ENCODE measurements at places on chromosomes 3 and 15.

GRCh38 chr3:171862993-171863521 lies 19.9 kb downstream of the TMEM212 start:
- DNase-seq: no peak

DNA sequence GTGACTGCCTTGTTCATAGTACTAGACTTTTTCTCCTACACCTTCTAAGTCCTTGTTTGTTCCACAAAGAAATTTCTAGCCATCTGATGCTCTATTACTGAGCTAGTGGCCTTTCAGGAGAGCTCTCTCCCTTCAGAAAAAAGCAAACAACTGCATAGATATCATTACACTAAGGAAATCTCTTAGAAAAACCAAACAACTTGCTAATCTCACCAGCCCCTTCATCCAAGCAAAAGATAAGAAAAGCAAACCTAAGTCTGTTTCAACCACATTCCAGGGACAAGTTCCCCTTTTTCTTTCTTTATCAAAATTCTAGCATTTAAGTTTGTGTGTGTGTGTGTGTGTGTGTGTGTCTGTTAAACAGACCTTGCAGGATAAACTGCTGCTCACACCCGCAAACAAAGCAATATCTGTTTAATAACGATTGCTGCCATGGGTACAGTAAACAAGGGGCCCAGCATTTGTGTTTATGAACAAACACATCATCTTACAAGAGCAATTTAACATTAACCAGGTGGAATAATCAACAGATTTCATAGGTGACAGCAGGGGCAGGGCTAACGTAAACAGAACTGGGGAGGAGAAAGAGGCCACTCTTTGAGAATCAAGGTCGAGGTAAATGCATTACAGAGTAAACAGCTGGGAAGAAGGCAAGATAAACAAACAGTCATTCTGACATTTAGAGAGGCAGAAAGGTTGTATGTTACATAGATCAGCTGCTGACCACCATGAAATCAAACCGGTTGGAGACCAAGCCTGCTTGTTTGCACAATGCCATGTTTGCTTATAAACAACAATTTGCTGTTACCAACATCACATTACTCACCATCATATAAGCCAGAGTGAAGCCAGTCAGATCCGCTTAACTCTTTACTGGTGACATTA lies 375.1 kb downstream of the FOXP1 start:
- DNase-seq: peak; percentile 76

- DNase-seq: no peak
These were observed 229.5 kb downstream of the NR1D2 start for GRCh38 chr3:24174614-24175013.

- no peak for DNase-seq
These were observed 1.7 kb upstream of the C3orf33 start for GRCh38 chr3:155807823-155808222.

GRCh38 chr15:60594071-60594470 lies 115.1 kb upstream of the ICE2 start:
- DNase-seq: no peak

GRCh38 chr15:35427091-35427490 lies 118.9 kb downstream of the DPH6 start:
- no peak for DNase-seq

DNA sequence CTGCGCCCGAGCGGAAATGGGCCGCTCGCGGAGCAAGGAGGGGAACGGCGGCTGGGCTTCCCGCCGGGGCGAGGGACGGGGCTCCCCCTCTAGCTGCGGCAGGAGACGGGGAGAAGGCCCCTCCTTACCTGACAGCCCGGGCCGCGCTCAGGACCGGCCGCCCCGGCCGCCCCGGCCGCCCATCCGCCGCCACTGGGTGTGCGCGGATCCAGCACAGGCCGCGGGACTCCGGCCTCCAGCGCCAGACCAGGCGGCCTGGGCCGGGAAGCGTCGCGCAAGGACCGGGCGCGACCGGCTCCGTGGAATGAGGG lies 296 bp downstream of the TPRA1 start:
- DNase-seq: no peak

DNA sequence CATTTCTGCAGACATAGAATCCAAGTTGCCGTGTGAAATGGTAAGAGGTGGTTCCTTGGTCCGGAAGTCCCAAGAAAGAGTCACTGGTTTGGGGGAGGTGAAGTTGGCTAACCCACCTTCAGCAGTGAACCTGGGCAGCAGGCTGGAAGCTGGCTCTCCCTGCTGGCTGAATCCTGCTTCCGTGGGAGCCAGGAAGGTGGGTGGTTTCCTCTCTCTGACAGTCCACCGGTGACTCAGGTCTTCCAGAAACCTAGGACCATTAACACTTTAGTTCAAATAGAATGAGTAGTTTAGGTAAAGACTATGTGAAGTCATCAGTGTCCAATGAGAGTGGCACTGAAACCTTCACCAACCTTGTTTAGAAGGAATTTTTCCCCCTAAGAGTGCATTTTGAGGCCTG lies 87.4 kb upstream of the CACNA2D3 start:
- no peak for DNase-seq

- DNase-seq: no peak
These were observed 7.9 kb downstream of the PCLAF start for GRCh38 chr15:64373360-64373759.

DNA sequence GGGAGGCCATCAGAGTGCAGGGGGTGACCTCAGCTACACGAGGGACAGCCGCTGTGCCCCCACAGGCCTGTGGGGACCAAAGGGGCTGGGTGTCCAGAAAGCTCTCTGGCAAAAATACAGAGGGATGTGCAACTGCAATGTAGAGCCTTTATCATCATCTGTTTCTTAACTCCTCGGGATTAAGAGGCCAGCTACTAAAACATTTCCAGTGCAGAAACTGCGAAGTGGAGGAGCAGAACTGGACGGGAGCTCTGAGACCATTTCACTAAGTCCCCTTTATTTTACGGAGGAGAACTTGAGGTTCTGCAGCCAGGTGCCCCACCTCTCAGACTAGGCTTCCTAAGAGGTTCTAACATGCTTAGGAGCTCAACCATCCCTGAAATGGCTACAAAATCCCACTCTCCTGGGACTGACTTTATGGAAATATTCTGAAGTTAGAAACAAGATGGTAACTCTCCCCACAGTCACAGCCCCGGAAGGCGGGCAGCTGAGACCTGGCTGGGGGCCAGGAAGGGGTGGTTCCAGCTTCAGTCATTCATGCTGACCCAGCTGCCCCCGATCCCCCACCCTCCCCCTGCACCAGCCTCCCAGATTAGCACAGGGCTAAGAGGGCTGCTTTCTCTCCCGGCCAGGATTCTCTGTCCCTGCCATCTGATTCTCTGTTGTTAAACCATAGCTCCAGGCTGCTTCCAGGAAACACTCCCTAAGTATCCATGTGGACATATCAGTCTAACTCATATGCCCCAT lies 40.3 kb downstream of the UMPS start:
- no peak for DNase-seq

DNA sequence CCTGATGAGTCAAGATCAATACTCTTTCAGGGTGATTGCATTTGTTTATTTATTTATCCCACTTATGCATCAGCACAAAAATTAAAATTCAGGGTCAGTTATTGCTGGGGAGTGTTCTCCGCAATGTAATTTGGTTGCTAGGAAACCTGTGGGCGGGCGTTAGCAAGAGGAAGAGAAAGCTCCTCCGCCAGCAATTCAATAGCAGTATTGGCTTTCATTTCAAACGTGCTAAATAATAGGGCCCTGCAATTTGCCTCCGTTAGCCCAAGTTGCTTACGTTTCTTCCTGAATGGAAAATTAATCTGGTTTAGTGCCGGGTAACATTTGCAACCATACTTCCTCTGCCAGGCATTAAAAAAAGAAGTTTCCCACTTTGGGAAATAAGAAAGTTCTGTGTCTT lies 35.5 kb upstream of the PLCL2 start:
- DNase-seq: no peak

GRCh38 chr15:93189561-93189960 lies 100.5 kb upstream of the RGMA start:
- no peak for DNase-seq

DNA sequence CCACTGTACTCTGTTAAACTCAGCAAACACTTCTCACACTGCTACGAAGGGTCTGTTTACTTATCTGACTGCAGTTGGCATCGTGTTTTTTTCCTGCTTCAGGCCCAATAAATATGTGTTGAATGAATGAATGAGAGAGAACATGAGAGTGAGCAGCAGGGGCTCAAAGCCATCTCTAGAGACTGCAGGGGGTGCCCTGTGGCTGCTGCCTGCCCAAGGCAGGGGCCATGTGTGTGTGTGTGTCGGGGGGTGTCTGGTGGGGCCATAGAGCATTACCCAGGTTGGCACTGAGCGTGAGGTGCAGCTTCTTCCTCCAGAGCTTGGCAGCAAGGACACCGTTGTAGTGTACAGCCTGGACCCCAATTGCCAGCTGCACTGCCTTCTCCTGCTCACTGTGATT lies 14.8 kb downstream of the EPB42 start:
- DNase-seq: no peak

DNA sequence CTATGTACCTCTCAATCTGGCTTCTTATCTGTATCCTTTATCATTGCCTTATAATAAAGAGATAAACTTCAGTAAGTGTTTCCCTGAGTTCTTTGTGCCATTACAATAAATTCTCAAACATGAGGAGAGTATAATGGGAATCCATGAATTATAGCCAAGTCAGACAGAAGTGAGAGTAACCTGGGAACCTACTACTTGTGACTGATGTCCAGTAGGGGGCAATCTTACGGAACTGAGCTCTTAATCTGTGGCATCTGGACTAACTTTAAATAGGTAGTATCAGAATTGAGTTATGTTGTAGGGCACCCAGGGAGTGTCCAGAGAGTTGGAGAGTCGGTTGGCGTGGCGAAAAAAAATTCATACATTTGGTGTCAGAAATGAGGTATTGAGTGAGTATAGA lies 542.6 kb downstream of the ZBBX start:
- no peak for DNase-seq

DNA sequence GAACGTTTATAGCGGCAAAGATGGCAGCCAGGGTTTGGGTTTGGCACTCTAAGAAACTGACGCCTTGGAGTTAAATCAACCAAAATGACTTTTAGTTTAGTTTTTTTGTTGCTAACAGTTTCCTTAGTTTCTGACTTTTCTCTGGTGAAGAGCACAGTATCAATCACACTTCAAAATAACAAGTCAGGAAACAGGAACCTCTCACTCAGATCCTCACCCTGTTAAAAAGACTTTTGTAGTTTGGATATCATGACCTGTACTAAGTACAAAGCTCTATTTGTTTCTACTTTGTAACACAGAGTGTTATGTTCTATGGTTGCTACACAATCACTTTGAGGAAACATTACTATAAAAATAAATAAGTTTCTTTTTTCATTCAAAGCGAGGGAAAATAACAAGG lies 51.1 kb downstream of the ATP10A start:
- no peak for DNase-seq

DNA sequence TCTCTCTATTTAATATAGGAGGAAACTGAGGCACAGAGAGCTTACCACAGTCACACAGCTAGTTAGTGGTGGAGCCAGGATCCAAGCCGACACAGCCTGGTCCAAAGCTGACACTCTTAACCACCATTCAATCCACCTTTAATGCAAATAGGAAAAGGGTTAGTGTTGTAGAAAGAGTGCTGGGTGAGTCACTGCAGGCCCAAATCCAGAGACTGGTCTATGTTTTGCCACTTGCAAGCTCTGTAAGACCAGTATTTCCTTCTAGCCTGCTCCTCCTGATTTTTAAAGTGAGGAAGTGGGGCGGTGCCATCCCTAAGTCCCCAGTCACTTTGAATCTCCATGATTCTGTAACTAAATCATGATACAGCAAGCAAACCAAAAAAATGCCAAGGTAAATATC lies 111.0 kb downstream of the MECOM start:
- no peak for DNase-seq

DNA sequence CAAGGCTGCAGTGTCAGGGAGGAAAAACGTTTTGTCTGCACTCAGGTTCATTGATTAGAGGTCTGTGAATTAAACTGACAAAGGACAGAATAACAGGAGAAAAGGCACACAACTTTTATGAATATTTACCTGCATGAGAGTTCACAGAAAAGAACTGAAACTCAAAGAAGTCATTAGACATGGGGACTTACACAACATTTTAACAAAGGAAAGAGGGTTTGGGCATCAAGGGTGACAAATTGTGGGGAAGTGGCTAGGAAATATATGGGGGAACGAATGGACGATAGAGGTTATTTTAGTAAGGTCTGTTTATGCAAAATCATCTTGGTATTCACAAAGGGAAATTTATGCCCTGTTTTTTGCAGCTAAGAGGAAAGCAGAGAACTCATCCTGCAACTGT lies 65.6 kb upstream of the C15orf39 start:
- no peak for DNase-seq

- DNase-seq: no peak
These were observed 486.8 kb downstream of the GBE1 start for GRCh38 chr3:81274671-81275070.

- DNase-seq: no peak
These were observed 105.2 kb downstream of the RPLP1 start for GRCh38 chr15:69557707-69558409.

DNA sequence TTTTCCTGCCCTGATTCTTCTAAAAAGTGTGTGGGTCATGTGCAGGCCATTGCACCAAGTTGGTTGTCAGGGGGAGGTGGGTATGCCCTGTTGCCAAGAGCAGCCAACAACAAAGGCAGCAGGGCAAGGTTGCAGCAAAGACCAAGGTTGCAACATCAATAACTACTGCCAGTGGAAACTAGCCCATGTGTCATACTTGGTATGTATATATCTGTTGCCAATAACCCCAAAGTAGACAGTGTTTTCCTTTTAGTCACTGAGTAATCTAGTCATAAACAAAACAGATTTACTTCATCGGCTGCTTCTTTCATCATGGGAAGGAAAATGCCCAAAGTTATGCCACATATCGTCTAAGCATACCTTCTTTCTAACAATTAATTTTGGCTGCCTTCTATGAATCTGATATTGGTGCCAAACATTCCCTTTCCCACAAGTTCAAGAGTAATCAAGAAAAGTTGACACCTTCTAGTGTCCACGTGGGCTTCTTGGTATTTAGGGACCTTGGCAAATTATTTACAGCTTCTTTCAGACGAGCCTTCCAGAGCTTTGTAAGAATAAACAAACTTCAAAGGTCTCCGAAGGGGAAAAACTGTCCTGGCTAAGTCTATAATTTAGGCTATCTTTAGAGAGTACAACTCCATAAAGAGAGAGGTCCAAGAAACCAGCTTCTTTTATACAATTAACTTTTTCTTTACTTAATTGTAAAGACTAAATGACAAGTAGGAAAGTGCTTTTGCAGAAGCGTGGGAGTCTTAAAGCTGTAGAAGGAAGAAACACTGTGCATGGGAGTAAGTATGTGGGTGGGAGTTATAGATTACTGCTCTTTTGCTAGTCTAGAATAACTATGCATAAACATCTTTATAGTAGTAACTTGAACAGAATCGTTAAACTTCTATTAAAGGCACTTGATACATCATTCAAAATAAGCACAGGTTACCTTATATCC lies 10.0 kb upstream of the MBNL1 start:
- DNase-seq: no peak

DNA sequence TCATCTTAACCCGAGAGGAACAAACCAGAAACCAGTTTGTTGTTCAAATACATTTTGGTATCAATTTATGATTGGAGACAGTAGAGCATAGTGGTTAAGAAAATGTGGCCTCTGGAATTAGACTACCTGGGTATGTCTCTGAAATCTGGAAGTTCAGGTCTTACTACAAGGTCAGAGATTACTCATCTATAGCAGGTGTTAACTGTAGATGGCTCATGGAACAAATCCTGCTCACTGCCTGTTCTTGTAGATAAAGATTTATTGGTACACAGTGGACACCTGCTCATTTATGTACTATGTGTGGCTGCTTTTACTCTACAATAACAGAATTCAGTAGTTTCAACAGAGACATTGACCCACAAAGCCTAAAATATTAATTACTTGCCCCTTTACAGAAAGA lies 413.3 kb downstream of the CNTN6 start:
- no peak for DNase-seq

Data from NCI-H1417 treated with DMSO at 0.1 percent for 48 hours (cell line).